ENCODE measurements at places on chromosomes 1 and 21.

DNA sequence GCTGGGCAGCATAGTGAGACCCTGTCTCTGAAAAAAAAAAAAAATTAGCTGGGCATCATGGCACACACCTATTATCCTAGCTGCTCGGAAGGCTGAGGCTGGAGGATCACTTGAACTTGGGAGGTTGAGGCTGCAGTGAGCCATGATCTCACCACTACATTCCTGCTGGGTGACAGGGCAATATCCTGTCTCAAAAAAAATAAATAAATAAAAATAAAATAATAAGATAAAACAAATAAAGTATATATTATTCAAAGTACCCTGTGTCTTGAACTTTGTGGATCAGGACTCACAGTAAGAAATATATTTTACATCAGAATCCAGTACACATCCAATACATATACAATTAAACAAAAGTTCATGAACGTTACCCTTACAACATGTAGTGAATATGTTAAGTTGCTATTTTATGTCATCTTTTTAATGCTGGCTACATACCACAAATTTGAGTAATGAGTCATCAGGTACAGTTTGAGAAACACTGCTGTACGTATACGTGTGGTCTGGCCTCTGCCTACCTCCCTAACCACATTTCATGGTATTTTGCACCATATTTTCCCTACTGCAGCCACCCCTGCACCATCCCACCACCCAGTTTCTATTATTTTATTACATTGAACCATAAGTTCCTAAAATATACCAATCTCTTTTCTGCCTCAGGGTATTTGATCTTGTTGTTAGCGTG, 4.4 kb downstream of the NME7 start:
- no peak for DNase-seq

GRCh38 chr1:187624812-187625545, 796.2 kb downstream of the PLA2G4A start:
- no peak for DNase-seq

- DNase-seq: no peak
Observed at GRCh38 chr21:38985568-38986378, 180.0 kb downstream of the ETS2 start.

DNA sequence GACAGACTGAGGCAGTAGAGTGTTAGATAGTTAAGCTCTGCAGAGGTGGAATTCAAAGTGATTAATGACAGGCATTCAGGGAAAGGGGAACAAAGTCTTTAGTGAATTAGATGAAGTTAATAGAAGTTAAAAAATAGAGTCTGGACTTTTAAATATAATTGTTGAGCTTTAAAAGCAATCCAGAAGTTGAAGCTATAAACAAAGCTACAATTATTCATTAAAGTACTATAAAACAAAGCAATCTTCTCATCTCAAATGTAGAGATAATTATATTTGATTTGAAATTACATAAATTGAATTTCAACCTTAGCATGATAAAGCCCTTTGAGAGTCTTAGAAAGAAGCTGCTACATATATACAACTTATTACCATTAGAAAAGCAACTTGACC, 710.6 kb downstream of the MRPL39 start:
- no peak for DNase-seq

- DNase-seq: no peak
Observed at GRCh38 chr1:157799996-157800395, 19.9 kb downstream of the FCRL1 start.

DNA sequence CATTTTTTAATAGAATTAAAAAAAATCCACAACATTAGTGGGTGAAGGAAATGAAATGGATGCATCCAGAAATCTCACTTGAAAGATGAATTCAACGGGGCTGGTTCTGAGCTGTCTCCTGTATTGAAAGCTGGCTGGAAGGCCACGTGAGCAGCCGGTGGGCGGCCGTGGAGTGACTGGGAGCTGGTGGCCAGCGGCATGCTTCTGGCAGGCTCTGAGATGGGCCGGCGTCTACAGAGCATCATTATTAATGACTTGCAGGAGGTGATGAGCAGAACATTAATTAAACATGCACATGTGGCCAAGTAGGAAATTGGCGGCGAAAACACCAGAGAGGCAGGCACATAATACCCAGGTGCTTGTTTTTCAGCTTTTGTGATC, 115.6 kb upstream of the LMO4 start:
- DNase-seq: no peak

DNA sequence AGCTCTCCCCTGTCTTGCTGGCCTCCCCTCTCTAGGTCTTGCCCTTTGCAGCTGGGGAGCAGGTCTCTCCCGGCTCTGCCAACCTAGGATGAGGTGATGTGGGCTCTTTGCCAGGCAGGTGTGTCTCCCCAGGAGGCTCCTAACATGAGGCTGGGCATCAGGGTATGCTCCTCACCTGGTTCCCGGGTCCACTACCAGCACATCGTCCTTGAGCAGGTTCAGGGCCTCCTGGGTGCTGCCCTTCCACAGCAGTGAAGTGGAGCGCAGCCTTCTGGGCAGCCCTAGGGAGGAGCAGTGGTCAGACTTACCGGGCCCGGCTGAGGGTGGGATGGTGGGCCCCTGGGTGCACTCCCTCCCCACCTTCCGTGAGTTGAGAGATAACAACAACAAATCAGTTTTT, 17.5 kb downstream of the LACTBL1 start:
- DNase-seq: no peak

DNA sequence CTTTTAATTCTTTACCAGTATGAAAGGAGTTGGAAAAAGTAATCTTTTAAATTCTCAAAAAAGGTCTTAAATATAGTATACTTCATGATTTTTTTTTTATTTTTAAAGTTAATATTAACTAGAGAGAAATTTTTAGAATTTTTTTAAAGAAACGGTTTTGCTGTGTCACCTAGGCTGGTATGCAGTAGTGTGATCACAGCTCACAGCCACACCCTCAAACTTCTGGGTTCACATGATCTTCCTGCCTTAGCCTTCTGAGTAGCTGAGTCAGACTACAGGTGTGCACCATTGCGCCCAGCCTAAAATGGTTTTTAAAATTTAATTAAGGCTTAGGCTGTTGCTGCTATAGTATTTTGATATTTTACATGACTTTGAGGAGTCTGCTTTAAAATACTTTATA, 52.4 kb downstream of the TLCD4 start:
- DNase-seq: no peak

GRCh38 chr1:9243066-9243739, 8.6 kb downstream of the H6PD start:
- DNase-seq: no peak

- DNase-seq: peak; percentile 37
Observed at GRCh38 chr1:209875515-209875914, 47.7 kb downstream of the UTP25 start.

- no peak for DNase-seq
Observed at GRCh38 chr1:17653276-17653675, 101.9 kb upstream of the ACTL8 start.

DNA sequence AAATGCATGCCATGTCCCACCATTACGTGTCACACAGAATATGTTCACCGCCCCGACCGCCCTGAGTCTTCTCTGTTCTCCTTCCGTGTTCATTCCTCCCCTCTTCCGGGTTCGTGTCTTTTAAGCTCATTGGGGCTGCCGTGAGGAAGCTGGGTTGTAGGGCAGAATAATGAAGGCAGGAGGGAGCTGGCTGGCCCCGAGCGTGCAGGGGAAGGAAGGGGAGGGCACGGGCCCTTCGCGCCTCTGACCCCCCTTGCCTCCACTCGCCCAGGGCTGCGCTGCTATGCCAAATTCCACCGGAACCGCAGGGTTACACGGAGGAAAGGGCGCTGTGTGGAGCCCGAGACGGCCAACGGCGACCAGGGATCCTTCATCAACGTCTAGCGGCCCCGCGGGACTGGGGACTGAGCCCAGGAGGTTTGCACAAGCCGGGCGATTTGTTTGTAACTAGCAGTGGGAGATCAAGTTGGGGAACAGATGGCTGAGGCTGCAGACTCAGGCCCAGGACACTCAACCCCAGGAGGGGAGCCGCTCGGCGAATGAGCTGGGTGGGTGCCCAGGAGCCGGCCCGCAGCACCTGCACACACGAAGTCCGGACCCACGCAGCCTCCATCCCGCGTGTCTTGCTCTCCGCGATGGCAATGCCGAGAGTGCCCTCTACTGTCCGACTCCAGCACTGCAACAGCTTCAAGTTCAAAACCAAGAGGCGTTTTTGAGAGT, 16.5 kb upstream of the AGTRAP start:
- DNase-seq: peak; percentile 81

- no peak for DNase-seq
Observed at GRCh38 chr1:44144962-44145756, 3.7 kb upstream of the KLF18 start.

DNA sequence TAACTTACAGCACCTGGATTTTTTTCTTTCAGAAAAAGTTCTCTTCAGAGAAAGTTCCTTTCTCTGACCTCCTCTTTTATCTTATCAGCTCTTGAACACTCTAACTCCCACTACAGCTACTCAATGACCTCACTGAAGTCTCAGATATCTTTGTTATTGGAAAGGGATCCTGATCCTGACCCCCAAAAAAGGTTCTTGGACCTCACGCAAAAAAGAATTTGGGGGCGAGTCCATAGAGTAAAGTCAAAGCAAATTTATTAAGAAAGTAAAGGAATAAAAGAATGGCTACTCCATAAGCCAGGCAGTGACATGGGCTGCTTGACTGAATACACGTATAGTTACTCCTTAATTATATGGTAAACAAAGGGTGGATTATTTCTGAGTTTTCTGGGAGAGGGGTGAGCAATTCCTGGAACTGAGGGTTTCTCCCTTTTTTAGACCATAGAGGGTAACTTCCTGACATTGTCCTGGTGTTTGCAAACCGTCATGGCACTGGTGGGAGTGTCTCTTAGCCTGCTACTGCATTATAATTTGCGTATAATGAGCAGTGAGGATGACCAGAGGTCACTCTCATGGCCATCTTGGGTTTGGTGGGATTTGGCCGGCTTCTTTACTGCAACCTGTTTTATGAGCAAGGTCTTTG, 44.2 kb downstream of the WDR64 start:
- no peak for DNase-seq

GRCh38 chr1:18878538-18879214, 19.2 kb upstream of the TAS1R2 start:
- DNase-seq: no peak

GRCh38 chr21:45283035-45283610, 4.6 kb downstream of the POFUT2 start:
- peak; percentile 7 for DNase-seq

GRCh38 chr1:83671586-83671985, 327.3 kb downstream of the TTLL7 start:
- DNase-seq: no peak

- no peak for DNase-seq
Observed at GRCh38 chr1:1084372-1085170, 10.5 kb upstream of the RNF223 start.

DNA sequence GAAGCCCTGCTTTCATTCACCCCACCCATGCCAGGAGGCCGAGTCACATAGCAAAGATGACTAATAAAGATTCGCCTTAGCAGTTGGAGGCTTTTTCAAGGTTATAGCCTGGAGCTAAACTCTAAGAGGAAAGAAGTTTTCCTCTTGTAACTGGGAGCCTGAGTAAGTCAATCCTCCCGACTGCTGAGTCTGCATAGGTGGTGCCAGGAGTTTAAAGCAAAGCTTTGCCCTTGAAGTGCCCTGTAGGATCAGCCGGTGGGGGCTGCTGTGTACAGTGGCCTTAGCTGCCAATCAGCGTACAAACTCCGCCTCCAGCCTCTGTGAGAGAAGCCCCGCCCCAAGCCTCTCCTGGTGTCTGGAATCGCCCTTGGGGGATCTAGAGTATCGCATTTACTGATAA, 147.5 kb upstream of the SPATA6 start:
- DNase-seq: peak; percentile 76

DNA sequence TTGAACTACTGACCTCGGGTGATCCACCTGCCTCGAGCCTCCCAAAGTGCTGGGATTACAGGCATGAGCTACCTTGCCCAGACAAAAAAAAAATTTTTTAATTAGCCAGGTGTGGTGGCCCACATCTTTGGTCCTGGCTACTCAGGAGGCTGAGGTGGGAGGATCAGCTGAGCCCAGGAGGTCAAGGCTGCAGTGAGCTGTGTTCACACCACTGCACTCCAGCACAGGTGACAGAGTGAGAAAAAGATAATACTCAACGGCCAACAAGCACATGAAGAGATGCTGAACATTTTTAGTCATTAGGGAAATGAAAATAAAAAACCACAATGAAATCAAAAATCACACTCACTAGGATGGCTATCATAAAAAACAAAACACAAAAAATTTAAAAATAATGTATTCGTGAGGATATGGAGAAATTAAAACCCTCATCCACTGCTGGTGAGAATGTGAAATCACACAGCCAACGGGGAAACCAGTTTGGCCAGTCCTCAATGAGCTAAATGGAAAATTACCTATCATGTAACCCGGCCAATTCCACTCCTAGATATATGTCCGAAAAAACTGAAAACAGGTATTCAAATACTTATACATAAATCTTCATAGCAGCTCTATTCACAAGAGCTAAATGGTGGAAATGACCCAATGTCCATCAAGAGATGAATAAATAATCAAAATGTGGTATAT, 41.2 kb downstream of the ENAH start:
- DNase-seq: no peak

GRCh38 chr21:23725576-23725975, 1881.7 kb downstream of the MRPL39 start:
- DNase-seq: no peak

DNA sequence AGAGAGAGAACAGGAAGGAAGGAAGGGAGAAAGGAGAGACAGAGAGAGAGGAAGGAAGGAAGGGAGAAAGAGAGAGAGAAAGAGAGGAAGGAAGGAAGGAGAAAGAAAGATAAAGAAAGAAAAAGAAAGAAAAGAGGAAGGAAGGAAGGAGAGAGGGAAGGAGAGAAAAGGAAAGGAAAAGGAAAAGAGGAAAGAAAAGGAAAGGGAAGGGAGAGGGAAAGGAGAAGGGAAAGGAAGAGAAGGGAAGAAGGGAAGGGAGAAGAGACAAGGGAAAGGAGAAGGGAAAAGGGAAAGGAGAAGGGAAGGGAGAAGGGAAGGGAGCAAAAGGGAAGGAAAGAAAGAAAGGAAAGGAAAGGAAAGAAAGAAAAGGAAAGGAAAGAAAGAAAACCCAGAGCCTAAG, 404.6 kb downstream of the DISC1 start:
- no peak for DNase-seq

DNA sequence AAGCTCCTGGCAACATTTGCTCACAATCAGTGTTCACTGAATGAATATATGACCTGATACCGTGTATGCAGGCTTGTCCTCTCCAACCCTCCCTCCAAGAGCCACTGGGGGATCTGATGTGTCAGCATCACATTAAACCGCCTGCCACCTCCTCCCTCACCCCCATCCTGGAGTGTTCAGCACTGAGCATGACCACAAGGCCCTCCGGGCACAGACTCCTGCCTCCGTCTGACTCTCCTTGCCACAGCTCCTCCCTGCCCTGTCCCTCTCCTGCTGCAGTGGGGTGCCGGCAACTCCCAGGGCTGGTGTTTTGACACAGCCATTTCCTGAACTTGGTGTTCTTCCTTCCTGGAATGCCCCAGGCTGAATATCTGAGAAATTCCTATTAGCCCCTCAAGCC, 136.7 kb downstream of the FCRL5 start:
- no peak for DNase-seq

- no peak for DNase-seq
Observed at GRCh38 chr1:182634306-182635072, 30.3 kb upstream of the RGS16 start.

- no peak for DNase-seq
Observed at GRCh38 chr1:238767321-238767720, 619.0 kb upstream of the CHRM3 start.

GRCh38 chr1:119674835-119675289, 26.8 kb upstream of the ZNF697 start:
- DNase-seq: peak; percentile 37
